GM13977 (cell line): ENCODE measurements at places on chromosomes 12 and 14.

DNA sequence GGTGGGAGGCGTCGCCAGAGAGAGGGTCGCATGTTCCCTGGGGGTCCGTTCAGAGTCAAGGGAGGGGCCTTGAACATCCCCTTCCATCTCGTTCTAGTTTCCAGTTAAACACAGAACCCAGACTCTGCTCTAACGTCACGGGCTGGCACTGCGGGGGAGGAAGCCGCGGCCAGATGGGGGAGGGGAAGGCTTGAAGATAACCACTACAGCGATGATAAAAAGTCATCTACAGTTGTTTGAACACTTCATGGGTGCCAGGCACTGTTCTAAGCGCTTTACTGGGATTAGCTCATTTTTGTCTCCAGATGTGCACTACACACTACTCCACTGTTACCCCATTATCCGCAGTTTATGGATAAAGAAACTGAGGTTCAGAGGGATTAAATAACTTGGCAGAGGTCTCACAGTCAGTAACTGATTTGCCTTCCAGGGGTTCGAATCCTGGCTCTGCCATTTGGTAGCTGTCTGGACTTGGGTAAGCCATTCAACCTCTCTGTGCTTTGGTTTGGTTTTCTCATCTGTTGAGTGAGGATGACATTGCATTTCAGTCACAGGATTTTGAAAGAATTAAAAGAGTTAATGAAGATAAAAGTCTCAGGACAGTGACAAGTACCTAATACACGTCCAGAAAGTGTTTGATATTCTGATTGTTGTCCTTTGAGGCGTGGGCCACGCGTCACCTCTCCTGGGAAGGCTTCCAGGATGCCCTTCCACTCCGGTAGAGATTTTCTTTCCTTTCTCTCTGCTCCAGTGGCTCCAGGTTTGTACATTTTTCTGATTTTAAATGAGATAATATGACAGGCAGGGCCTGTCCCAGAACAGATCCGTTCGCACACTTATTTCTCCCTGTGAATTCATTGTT lies 798 bp upstream of the RASAL1 start:
- DNase-seq: no peak

DNA sequence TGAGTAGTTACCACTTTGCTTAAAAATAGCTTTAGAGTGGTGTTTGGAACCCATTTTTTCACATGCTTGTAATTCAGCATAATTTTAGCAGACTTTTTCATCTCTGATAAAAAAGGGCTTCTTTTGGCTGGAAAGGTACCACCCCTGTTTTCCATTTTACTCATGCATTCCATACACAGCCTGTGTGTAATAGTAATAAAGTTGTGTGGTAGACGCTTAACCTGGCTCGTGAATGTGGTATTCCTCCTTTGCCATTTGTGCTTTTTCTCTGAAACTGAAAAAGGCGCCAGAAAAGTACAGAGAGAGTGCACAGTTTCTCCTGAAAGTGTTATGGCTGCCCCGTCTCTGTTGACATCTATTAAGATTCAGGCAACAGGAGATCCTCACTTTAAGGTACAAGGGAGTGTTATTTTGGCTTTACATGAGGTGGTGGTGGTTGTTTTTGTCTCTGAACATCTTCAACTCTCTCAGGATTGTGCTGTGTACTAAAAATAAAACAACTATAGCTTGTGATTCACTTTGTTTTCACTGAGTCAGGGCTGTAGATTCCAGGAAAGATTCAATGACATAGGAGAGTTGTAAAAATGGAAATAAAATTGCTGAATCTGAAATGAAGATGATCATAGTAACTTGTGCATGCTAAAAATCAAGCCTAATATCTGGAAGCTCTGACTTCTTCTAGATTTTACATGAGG lies 45.6 kb upstream of the MIS18BP1 start:
- no peak for DNase-seq

- DNase-seq: no peak
These were observed 478.2 kb downstream of the GLT1D1 start for GRCh38 chr12:129331356-129332085.

- no peak for DNase-seq
These were observed 9.3 kb upstream of the B4GALNT3 start for GRCh38 chr12:450438-450837.

DNA sequence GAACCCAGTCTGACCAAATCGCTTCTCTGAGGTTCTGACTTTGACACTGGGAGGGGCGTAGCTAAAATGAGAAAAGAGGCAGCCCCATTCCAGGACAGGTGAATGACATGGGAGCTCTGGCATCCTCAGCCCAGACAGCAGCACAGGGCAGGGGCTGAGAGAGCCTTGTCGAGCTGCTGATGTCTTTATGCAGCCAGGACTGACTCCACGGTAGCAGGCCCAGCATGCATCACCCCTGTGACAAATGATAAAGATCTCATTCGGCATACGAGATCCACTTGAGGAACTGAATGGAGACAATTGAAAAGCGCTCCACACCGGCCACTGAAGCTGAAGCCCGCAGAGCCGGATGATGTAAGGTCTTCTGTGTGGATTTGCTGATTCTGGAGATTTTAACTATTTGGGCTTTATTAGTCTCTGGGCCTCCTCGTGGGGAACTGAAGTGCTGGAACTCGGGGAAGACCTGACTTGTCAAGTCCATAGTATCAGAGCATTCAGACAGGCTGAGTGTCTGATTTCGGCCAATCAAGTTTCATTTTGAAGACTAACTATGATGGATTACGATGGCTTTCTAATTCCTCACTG lies 56.9 kb upstream of the MAP1LC3B2 start:
- DNase-seq: no peak

GRCh38 chr12:62873826-62874448 lies 61.0 kb downstream of the PPM1H start:
- DNase-seq: no peak
